ENCODE measurements at places on chromosomes 4 and X.

DNA sequence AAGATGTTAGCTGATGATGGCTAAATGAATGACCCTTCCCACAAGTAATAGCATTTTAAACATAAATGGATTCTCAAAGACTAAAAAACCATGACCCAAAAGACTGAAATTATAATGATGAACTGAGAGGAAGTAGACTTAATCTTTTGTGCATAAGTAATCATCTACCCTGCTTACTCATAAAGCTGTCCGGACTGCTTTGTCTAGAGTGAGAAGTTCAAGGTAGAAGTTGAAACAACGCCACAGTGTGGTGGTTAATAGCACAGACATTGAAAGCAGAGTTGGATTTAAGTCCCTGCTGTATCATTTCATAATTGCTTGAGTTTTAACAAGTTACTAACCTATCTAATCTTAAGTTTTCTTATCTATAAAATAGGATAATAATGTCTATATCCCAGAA lies 346.6 kb downstream of the CENPC start:
- peak; percentile 3 for DNase-seq

- no peak for DNase-seq
Measured at GRCh38 chrX:135984256-135984655, 979 bp upstream of the SLC9A6 start.

DNA sequence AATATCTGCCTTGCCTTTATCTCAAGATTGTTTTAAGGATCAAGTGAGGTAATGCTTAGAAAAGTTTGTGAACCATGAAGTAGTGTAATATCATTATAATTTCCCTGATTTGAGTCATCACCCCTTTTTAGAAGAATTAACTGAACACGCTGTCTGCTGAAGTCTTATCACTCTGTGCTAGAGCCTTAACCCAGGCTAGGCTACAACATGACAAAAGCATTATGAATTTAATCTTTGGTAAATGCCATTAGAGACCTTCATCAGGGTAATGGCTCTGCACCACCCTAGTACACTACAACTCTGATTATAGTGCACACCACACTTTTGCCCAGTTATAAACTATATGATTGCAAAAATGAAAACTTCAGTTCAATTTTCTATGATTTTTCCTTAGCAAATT lies 118.3 kb downstream of the ADGRL3 start:
- DNase-seq: no peak

DNA sequence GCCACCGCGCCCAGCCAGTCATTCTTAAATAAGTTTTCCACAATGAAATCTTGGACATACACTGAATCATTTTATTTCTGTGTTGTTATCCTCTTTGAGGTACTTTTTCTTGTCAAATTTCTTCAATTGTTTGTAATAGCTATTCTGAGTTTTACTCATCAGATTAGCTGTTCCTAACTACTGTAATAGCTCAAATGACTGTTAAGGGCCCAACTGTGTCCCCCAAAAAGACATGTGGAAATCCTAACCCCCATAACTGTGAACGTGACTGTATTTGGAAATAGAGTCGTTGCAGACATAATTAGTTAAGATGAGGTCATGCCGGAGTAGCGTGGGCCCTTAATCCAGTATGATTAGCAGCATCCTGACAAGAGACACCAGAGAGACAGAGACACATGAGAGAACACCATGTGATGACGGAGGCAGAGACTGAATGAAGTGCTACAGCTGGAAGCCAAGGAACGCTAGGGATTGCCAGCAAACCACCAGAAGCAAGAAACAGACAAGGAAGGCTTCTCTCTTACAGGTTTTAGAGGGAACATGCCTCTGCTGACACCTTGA lies 22.9 kb downstream of the ACOT9 start:
- DNase-seq: no peak

DNA sequence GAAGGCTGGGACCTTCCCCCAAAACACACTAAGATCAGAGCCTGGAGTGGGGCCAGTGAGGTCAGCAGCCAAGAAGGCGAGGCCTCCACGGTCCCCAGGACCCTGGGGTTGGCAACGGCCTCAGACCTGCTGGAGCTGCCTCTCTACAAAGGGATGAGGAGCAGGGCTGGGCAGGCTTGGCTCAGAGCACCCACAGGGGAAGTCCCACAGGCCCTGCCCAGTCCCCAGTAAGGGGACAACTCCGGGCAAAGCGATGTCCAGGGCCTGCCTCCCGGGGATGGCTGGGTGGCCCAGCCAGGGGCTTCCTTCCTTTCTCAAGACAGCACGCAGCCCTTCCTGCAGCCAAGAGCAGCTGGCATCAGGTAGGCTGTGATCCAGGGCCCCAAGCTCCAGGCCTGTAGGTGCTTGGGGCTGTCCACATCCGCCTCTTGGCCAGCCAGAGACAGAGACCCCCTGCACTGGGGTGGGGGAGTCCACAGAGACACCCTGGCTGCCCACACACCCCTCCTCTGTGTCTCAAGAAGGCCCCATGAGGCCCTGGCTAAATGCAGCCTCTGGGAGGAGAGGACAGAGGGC lies 5.7 kb downstream of the MXD4 start:
- DNase-seq: peak; percentile 6

GRCh38 chrX:7047951-7048350 lies 99.6 kb upstream of the STS start:
- no peak for DNase-seq

DNA sequence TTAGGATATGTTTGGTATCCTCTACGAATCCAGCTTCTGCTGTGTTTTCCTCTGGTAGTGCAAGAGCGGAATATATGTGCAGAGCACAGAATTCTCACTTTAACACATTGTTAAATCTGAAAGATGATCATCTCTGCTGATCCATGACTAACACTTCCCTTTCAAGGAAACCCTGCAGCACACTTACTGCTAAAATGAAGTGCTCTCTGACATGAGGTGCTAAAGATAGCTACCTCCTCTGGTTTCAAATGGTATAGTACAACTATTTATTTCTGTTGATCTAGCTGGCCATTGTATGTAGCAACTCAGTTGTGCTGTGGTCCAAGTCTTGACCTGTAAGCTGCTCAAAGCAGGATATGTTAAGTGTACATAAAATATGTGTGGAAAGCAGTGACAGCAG lies 162.4 kb upstream of the FMR1 start:
- no peak for DNase-seq

GRCh38 chr4:52825460-52826090 lies 36.5 kb upstream of the RASL11B start:
- DNase-seq: no peak

- no peak for DNase-seq
Measured at GRCh38 chr4:1772853-1773538, 20.1 kb upstream of the FGFR3 start.

GRCh38 chr4:41448934-41449333 lies 89.0 kb upstream of the LIMCH1 start:
- no peak for DNase-seq

- no peak for DNase-seq
Measured at GRCh38 chr4:106565727-106566126, 197.1 kb upstream of the GIMD1 start.

DNA sequence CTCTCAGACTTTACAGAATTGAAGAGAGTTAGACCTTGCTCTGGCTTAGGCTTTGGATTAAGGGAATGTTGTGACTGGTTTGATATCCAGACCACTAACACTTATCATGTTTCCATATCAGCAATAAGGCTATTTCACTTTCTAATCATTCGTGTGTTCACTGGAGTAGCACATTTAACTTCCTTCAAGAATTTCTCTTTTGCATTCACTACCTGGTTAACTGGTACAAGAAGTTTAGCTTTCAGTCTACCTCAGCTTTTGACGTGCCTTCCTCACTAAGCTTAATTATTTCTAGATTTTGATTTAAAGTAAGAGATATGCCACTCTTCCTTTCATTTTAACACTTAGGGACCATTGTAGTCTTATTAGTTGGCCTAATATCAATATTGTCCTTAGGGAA lies 62.6 kb downstream of the CASP6 start:
- DNase-seq: no peak

GRCh38 chr4:187109636-187110035 lies 386.0 kb upstream of the FAT1 start:
- no peak for DNase-seq

DNA sequence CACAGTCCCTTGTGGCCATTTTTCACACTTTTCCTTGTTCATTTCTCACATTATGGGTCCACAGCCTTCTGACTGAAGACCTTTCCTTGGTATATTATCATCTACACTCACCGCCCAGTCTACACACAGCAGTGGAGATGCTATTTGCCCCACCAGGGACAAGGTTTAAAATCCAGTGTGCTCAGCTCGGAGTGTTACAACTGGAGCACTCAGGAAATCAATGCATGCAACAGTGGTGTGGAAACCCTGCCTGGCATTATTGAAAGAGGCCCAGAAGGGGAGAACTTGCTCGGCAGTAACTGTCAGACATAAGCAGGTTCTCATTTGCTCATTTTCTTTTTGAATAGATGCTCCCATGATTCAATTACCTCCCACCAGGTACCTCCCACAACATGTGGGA lies 340.9 kb downstream of the DHRSX start:
- DNase-seq: no peak

GRCh38 chrX:110036162-110037033 lies 33.5 kb downstream of the TMEM164 start:
- no peak for DNase-seq

GRCh38 chr4:2806390-2807355 lies 13.8 kb downstream of the SH3BP2 start:
- DNase-seq: no peak

GRCh38 chrX:153948847-153949805 lies 4.7 kb upstream of the RENBP start:
- no peak for DNase-seq

DNA sequence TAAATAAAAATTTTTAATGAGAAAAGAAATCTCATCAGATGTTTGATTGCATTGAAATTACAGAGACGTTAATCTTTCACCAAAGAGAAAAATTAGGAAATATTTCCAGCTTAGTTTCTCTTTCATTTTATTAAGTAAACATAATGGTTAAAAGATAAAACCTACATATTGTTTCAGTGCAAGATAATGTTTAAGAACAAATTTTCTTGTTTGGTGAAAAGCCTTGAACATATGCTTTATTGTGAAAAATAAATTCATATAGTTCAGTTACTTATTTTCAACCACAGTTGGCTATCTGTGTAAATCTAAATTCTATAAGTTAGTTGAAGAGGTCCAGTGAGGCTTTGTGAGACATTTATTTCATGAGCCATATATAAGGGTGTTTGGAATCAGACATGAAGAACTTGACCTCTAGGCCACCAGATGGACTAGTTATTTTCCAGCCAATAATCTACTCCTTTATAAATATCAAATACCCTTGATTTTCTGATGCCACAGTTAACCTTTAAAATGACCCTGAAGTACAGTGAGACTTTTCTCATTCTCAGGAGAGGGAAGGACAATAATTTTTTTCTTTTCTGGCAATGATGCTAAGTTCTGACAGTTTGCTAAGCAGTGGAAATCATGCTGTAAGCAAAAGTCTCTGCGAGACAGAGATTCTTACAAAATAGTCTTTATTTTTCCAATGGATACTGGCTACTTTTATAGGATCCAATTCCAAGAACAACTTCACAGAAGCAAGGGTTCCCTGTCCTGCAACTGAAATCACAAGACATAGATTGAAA lies 2.5 kb downstream of the ARSJ start:
- no peak for DNase-seq

GRCh38 chrX:44330227-44330626 lies 13.2 kb downstream of the EFHC2 start:
- DNase-seq: no peak

- DNase-seq: no peak
Measured at GRCh38 chrX:136660896-136661295, 12.9 kb downstream of the CD40LG start.

DNA sequence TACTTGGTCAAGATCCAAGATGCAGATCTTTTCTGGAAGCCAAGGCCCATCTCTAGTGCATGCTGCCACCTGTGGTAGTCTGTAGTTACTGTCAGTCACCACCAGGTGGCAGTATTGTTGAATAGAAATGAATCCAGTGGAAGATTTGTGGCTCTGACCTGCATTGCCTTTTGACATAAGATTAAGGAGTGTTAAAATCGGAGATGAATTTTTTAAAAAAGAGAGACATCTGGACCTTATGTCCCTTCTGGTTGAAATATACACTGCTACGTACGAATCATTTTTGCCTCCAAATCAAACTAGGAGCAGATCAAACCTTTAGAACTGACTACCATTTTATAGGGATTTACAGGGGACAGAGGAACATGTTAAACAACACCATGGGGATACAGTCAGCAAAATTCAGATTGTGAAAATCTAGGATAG lies 46.9 kb upstream of the RHOH start:
- peak; percentile 59 for DNase-seq

DNA sequence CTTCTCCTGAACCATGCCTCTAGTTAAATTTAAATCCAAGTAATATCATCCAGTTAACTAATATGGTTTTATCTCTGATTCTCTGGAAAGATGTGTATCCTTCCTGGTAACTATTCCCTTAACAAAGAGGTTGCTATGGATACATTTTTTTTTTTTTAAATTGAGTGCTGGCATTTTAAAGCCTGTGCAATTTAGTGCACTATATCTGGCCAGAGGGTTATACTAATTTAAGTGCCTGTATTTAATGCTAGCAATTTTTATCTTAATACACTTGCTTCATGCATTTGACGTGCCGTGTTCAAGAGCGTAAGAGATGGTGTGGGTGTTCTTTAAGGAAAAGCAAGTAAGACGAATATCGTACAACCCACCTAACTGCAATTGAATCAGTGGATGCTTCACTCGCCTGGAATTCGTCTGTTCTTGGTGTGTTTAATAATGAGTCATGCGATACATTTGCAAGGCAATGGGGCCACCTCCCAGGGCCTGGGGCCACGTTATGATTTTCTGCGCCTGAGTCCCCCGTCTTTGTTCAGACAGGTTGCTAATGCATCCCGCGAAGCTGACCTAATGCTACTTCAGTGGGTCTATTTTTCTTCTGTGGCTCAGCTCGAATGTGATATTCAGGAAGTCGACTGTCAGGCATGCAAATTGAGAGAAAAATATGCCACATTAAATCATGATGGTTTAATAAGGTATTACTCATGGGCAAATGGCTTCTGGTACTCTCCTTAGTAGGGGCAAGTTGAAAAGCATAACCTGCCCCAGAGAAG lies 14.2 kb upstream of the MID1 start:
- no peak for DNase-seq

- DNase-seq: peak; percentile 11
Measured at GRCh38 chrX:73214426-73215094, at the start of gene NAP1L2. TSS of gene NAP1L2 (minus strand) at chrX:73214851. CDS start at chrX:73214492, 359 bp downstream.

All from GM06990 (cell line).